Heart left ventricle (tissue), 16 donors: ENCODE measurements at places on chromosomes 1 and 21. TPM values are rescaled to one million over a fixed set of nuclear protein-coding genes. Genes with fewer than 3 reads are reported as not detected.

The SEMA6C gene
- 66.7 TPM for total RNA-seq

The RSPO1 gene
- not detected for total RNA-seq

- H3K4me3 ChIP-seq, result no peak overlapping the region
- no peak overlapping the region for H3K27ac ChIP-seq
- DNase-seq, result no peak
- H3K4me1 ChIP-seq, result no peaks in the 10 kb centered on the region
Observed at GRCh38 chr1:56057466-56058405, 521.6 kb downstream of the PLPP3 start.

DNA sequence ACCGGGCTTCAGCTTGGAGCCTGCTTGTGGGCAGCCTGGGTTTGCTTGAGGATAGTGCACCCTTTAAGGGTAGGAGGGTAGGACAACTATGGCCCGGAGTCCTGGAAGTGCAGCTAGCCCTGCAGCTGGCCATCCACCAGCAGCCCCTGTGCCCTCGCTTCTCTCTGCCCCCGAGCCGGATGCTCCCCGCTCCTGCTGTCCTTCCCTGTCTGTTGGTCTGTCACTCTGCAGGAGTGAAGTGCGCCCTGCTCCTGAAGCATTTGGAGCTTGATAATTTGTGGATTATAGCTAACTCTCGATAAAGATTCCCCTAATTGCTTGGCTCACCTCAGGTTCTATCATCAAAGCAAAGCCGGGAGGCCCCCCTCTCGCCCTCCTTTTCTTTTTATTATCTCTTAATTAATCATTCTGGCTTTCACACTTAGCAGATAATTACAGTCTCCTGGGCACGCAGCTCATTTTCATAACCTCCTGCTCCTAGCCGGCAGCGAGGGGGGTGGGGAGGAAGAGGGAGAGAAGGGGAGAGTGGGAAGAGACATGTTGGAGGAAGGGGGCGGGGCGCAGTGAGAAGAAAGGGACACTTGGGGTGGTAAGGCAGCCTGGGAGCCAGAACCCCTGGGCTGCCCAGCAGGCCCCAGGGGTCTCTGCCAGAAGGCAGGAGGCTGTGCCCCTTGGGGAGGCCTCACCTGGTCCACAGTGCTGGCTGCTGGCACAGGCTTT is 14.4 kb downstream of the KIRREL1 start:
- peak overlapping the region; percentile 65 for H3K27ac ChIP-seq
- DNase-seq, result no peak
- no peak overlapping the region for H3K4me3 ChIP-seq
- H3K4me1 ChIP-seq, result peaks cover 79% of the 10 kb centered on the region
- no peaks in the 10 kb centered on the region for H3K27me3 ChIP-seq
- H3K36me3 ChIP-seq, result no peaks in the 10 kb centered on the region

GRCh38 chr1:203619091-203619780 is 7.4 kb upstream of the ATP2B4 start:
- H3K36me3 ChIP-seq, result no peaks in the 10 kb centered on the region
- H3K4me1 ChIP-seq, result peaks cover 4% of the 10 kb centered on the region
- H3K27me3 ChIP-seq, result no peaks in the 10 kb centered on the region

The CYP4Z1 gene
- total RNA-seq, result 0.52 TPM

- no peaks in the 10 kb centered on the region for H3K27me3 ChIP-seq
- no peaks in the 10 kb centered on the region for H3K36me3 ChIP-seq
- H3K27ac ChIP-seq, result no peak overlapping the region
- H3K4me1 ChIP-seq, result peaks cover 40% of the 10 kb centered on the region
Observed at GRCh38 chr1:214005708-214006107, 17.9 kb downstream of the PROX1 start.

The TDRD5 gene
- not detected for total RNA-seq

GRCh38 chr1:92076363-92076762 is 1.2 kb upstream of the SETSIP start:
- H3K27ac ChIP-seq, result no peak overlapping the region
- no peak for DNase-seq
- no peak overlapping the region for H3K4me3 ChIP-seq
- no peaks in the 10 kb centered on the region for H3K27me3 ChIP-seq
- peaks cover 9% of the 10 kb centered on the region for H3K4me1 ChIP-seq

The CATSPER4 gene
- total RNA-seq, result not detected

GRCh38 chr1:119361205-119361604 is 7.4 kb upstream of the HAO2 start:
- no peak overlapping the region for H3K4me3 ChIP-seq
- no peak for DNase-seq
- H3K36me3 ChIP-seq, result no peaks in the 10 kb centered on the region
- no peaks in the 10 kb centered on the region for H3K4me1 ChIP-seq
- no peak overlapping the region for H3K27ac ChIP-seq
